Stimulated activated CD4-positive, alpha-beta T cell treated with anti-CD3 and anti-CD28 coated beads, Interleukin-12 subunit alpha, Interleukin-12 subunit beta, amount 100 ng/mL, for 48 hours (primary cell): ENCODE measurements at places on chromosomes 1 and 21.

DNA sequence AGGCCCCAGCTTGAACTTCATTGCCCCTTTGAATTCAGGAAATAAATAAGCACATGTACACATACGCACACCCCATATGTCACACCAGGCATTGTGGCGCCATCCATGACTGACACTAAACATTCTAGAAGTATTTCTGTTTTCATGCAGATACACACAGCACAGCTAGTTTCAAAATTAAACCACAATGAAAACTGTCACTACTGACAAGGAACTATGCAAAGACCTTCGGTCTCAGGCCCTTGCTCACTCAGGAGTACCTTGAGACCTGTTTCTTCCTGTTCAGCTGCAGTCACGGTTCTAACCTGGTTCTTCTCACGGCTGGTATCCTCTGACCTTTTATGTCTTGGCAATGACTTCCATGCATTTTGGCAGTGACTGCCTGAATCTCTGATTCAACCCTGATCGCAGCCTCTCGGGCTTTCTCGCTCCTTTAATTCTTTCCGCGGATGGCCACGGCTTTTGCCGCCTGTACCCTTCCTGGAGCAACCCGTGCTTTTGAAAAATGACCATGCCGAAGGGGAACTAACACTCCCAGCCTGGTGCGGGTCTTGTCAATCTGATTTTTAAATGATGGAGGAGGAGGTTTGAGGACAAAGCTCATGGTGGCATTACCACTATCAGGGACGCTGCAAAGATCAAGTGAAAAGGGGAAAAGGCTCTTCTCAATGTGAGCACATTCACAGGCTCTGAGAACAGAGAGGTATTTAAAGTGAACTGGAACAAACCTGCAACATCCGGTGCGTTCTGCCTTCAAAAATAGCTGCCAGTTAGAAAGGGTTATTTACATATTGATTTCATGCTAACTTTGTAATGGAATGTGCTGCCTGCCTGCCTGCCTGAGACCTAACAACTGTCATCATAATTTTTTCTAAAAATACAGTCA, 384.6 kb downstream of the RRAGC start:
- no peak for DNase-seq

DNA sequence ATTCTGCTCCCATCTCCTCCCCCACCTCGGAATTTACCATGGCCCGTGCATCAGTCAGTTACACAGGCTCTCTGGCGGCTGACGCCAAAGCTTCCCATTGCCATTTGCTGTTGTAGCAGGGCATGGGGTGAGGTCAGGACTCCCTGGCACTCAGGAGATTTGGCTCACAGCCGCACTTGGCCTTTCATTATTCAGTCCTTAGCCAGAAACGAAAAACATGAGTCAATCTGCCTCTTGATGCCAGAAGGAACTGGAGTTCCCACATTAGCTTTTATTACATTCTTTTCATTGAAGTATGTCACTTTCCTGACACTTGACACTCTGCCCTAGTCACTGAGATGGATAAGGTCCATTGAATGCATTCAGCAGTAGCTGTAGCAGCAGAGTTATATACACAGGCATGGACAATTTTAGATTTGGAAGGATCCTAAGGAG, 260.6 kb downstream of the CACNA1E start:
- DNase-seq: no peak

- peak; percentile 72 for DNase-seq
Observed at GRCh38 chr1:99969729-99970621, at the start of gene SLC35A3. Gene SLC35A3, plus strand, starts transcription at chr1:99969996. Its CDS starts 23,559 bp downstream, at chr1:99993555.

DNA sequence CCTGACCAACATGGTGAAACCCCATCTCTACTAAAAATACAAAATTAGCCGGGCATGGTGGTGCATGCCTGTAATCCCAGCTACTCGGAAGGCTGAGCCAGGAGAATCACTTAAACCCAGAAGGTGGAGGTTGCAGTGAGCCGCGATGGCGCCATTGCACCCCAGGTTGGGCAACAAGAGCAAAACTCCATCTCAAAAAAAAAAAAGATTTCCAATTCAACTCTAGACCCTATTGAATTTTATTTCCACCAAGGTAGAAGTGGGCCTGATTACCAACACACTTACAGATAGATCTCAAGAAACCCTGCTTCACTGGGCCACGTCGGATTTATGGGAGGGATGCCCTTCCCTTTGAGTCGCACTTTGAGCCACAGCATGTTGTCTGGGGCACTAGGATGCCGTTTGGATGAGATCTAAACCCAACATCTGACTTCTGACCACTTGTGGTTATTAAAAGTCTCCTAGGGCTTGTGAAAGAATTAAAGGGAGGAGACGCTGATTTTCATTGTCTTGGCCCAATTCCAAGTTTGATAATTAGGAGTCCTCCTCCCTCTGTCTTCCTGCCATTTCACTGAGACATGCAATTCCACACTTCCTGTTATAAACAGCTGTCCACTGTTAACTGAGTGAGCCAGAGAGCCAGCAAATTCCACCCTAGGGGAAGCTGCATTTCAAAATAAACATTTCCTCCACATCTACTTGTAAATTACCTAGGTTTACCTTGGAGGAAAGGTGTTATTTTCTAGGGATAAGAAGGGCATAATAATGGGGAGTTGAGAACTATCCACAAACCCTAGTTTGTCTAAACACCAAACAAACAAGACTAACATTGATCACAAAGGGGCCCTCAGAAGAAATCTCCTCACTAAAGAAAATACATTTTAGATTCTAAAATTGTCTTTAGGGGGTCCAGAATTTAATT, 5.2 kb upstream of the RERE start:
- DNase-seq: no peak

DNA sequence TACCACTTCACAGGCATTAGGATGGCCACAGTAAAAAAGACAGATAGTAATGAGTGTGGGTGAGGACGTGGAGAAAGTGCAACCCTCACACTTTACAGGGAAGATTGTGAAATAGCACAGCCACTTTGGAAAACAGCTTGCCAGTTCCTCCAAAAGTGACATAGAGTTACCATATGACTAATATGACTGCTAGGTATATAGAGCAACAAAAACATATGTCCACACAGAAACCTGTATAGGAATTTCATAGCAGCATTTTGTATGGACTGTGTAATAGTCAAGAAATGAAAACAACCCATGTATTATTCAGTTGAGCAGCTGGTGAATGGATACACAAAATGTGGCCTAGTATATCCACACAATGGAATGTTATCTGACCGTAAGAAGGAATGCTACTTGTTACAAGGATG, 30.4 kb upstream of the LBR start:
- no peak for DNase-seq

- no peak for DNase-seq
Observed at GRCh38 chr1:10835421-10835820, 39.0 kb upstream of the CASZ1 start.

DNA sequence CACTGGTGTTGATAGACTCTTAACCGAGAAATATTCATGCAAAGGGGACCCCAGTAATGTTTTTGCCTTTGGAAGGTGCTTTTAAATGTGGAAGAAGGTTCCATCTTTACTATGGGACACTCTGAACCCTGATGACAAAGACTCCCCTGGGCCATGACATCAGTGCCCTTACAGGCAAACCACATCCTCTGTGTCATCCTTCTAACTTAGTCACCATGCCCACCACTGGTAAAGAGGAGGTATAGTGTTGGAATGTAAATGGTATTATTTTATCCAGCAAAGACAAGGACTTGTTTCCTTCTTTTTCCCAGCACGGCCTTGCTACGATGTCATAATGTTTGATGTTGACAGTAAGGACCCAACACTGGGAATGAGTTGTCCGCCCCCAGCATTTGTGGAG, 12.6 kb downstream of the METTL13 start:
- DNase-seq: peak; percentile 40

- DNase-seq: no peak
Observed at GRCh38 chr1:232524056-232524455, 105.9 kb downstream of the SIPA1L2 start.

DNA sequence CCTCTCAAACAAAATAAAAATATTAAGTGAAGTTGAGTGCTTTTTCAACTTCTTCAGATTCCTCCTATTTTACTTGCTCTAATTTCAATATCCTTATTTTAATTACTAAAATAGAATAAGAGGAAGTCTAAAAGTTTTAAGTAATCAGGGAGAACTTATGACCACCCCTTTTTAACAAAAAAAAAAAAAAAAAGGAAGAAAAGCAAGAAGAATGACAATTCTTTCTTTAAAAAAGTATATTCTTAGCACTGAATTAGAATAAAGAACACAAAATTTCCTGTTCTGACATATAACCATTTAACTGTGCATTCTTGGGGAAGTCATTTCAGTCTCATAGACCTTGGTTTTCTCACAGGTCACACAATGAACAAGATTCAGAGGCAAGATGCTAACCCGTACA, 46.8 kb downstream of the SAMSN1 start:
- DNase-seq: no peak

- no peak for DNase-seq
Observed at GRCh38 chr1:33512226-33513011, 40.0 kb downstream of the ZSCAN20 start.

DNA sequence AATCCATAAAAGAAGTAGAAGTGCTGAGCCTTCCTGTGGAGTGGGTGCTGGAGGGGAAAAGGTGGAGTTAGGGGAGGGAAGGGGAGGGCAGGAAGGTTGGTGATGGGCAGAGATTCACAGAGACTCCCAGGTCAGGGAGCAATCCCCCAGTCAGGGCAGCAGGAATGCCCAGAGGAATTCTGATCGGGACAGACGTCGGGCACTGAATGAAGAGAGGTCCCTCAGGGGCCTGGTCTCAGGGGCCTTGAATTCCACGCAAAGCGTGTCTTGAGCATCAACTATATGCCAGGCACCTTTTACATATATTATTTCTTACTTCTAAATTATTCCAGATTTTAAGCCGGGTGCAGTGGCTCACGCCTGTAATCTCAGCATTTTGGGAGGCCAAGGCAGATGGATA, 7.2 kb upstream of the PADI1 start:
- DNase-seq: no peak
